H54 (cell line): ENCODE measurements at places on chromosomes 4 and X.
A peak's percentile ranks its signal among the peaks of the same experiment; 100 is the strongest.

DNA sequence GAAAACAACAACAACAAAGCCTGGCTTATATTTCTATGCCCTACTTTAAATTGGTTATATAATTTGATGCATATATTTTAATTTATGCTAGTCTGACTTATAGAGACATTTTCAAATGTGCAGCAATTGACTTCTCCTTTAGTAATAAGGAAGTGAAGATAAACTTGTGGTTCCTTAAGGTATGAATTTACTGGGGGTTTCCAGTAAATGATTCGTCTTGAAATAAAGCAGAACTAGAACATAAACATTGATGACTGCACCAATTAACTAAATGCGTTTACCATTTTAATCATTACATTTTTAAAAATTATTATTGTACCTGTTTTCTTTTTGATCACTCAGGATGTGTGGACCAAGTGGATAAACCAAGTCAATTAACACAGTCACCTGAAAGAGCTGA lies 99.6 kb upstream of the CCSER1 start:
- no peak for DNase-seq

- no peak for DNase-seq
Measured at GRCh38 chr4:177393236-177393635, 49.0 kb downstream of the AGA start.

DNA sequence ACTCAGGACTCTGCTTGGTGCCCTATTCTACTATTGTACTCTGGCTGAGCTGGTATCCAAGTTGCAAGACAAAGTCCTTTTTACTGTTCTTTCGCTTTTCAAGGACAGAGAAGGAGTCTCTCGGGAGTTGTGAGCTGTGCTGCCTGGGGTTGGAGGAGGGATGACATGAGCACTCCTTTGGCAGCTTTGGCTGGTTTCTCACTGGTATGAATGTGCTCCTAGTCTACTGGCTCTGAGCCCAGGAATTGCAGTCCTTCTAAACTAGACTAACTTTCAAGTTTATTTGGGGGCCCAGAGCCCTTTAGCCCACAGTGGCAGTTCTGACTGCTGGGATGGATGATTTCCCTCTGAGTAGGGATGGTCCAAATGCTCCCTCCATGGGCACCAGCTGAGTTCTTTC lies 997.1 kb downstream of the RAB28 start:
- DNase-seq: no peak

DNA sequence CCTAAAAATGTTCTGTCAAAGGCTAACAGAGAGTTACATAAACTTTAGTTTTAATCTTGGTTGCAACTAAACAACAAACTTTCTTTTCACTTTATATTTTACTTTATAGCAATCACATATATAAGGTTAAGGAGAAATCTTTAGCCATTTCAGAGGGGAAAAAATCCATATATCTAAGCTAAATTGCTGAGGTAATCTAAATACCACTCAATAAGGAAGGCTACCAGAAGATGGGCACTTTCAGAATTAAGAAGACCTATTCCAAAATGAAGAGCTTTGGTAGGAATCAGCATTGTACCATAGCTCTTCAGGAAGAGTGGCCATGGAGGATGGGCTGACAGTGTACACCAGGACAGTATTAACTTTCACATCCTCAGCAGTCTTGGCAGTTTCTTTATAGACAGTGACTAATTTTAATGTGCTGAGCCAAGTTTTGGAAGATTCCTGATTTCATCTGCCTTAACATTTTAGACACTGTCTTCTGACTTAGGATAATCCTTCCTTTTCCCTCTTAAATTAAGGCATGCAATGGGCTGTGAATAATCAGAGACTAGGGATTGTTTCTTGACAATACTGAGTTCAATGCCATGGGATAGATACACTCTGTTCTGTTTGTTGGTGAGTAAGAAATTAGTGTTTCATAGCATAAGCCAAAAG lies 7.1 kb downstream of the FAT4 start:
- DNase-seq: no peak

DNA sequence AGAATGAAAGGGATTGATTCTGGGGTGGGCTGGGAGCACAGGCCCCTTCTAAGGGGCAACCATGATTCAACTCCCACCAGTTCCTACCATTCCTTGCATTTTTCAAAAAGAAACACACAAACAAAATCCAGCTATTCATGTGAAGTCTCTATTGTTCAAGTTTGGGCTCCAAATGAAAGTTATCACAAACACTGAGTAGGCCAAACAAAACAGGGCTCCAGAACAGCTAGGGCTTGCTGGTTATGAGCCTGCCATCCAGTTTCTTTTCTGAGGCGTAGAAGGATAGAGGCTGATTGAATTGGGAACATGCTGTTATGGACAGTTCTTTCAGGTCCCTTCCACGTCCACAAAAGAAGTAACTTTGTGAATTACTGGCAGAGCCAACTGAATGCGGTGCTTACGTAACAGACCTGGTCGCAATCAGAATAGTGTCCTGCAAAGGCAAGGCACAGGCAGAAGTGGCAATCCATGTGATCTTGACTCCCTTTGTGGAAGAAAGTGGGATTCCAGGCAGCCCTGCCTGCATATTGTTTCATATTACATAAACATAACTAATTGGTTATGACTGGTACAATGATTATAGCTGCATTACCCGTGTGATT lies 244.5 kb downstream of the SCFD2 start:
- no peak for DNase-seq

DNA sequence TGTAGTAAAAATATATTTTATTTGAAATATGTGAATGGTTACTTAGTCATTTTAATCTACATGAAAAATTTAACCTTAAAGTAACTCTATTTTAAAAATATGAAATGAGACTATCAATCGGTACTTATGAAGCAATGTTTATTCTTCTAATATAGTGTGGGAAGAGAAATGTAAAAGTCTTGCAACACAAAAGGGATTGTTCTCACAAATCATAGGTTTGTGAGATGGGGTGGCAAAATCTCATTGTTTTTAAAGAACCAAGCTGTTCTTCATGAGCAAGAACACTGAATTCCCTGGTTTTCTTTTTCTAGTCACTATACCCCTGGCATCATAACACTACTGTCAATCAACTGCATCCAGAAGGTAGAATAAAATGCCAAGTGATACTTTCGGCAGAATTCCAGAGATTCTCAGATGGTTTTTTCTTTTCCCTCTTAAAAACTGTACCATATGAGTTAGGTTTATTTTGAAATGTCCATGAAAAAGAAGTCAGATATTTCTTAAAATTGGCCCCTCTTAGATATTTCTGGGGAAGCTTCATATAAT lies 52.2 kb downstream of the SNCA start:
- no peak for DNase-seq

DNA sequence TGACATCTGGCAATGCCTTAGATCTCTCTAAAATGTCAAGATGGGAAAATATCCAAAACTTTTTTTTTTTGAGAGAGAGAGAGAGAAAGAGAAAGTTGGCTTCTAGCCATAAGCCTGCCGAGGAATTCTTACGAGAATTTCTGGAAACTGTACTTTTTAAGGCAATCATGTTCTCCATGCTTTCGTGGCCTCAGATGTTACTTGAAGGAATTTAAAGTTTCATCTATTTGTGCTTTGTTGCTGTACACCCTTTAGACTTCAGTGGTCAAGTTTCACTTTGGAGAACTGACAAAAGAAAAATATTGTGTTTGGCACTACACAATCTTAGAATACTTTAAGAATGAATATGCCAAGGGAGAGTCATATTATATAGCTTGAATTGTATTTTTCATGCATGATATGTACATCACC lies 53.9 kb downstream of the FAT4 start:
- peak; percentile 2 for DNase-seq

DNA sequence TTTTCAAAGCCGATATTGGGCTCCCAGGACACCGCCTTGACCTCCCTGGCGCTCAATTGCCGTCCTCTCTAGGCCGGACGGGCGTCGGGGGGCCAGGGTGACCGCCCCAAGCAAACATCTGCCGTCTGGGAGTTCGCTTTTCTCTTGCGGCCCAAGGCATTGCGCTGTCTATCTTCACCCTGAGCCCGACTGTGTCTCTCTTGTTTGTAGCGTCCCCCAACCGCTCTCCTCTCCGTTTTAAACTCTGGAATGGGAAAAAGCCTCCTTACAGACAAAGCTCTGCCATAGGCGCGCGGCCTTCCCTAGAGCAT lies 551 bp upstream of the ARX start:
- DNase-seq: no peak

DNA sequence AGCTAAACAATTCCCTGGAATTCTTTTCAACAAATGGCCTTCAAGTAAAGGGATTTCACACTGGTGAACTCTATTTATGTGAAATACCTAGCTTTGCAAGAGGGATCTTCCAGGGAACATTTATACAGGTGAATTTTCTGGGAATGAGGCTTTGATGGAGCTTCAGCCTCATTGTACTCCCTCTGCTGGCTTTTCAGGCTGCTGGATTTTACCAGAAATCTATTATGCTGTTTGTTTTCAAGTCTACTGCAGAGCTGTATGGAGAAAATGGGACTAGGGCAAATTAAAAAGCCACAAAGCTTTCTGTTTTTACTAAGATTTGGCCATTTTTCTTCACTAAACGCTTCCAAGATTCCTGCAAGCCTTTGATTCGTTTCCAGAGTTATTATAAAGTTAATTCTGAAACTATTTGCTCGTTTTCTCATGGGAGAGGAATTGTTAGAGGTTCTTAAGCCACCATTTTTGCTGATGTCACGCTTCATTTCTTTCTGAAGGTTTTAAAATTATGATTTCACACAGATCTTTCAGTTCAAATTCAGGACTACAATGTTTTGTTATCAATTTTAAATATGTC lies 31.6 kb downstream of the KDM6A start:
- DNase-seq: no peak

GRCh38 chr4:184805462-184806228 lies 20.1 kb downstream of the ACSL1 start:
- DNase-seq: no peak

- no peak for DNase-seq
Measured at GRCh38 chrX:137194164-137194563, 160.4 kb upstream of the GPR101 start.

DNA sequence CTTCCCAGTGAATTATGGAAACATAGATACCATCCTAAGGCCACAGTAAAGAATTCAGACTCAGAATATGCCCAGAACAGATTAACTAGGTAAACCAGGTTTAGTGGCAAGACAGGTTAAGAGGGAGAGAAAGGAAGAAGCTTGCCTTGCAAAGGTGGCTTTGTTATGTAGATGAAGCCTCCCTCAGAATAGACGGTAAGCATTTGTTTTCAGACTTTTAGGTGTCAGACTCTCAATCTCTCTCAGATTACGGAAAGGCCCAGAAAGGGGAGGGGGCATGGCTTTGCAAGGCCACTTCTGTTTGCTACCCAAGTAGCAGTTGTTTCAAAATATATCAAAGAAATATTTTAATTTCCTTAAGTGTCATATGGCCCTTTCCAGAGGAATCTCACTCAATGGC lies 457.1 kb upstream of the BOD1L1 start:
- no peak for DNase-seq

GRCh38 chr4:53592122-53592521 lies 836 bp upstream of the LNX1 start:
- no peak for DNase-seq

- DNase-seq: peak; percentile 3
Measured at GRCh38 chr4:87219632-87220093, 755 bp downstream of the KLHL8 start.

GRCh38 chr4:6114181-6114580 lies 86.2 kb downstream of the JAKMIP1 start:
- no peak for DNase-seq

DNA sequence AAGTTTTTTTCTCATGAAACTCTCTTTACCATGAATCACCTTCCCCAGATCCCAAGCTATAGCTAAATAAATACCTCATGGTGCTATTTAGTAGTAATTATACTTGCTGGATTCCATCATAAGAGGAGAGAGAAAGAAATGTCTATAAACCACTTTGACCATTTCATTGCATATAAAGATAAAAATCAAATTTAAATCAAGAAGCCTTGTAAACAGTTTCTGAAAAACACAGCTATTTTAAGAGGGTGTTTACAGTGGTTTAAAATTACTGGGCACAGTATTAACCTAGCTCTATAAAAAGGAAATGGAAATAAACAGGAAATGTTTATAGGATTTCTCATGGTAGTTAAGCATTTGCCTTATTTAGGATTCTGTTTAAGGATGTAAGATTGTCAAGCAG lies 637.9 kb downstream of the ADGRL3 start:
- DNase-seq: no peak

- peak; percentile 29 for DNase-seq
Measured at GRCh38 chr4:40629401-40630334, at the start of gene RBM47. TSS of gene RBM47 (minus strand) at chr4:40629864. CDS start at chr4:40438893, 190,971 bp downstream.

- DNase-seq: no peak
Measured at GRCh38 chr4:168805341-168805740, 204.7 kb downstream of the CBR4 start.

GRCh38 chr4:45241976-45242375 lies 515.6 kb upstream of the GNPDA2 start:
- DNase-seq: no peak

- DNase-seq: no peak
Measured at GRCh38 chr4:184660978-184661377, 11.4 kb downstream of the PRIMPOL start.

GRCh38 chrX:2954541-2954940 lies 25.4 kb upstream of the ARSD start:
- no peak for DNase-seq

DNA sequence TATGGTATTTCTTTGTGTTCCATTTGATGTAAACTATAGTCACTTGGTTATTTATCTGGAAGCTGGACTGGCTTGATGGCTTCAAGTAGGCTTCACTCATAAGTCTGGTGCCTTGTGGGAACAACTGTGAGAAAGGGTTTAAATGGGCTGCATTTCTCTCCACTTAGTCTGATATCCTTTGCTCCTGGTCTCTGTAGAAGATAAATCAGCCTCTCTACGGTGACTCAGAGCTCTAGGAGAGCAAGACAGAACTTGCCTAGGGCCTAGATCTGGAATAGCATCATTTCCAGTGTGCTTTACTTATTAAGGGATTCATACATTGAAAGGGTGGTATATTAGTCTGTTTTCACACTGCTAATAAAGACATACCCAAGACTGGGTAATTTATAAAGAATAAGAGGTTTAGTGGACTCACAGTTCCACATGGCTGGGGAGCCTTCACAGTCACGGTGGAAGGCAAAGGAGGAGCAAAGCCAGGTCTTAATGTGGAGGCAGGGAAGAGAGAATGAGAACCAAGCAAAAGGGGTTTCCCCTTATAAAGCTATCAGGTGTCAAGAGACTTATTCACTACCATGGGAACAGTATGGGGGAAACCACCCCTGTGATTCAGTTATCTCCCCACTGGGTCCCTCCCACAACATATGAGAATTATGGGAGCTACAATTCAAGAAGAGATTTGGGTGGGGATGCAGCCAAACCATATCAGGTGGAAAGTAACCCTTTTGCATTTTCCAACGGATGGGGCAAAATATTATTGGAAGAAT lies 1746.4 kb upstream of the PCDH7 start:
- no peak for DNase-seq
